Stimulated activated CD4-positive, alpha-beta T cell treated with anti-CD3 and anti-CD28 coated beads, TNF-alpha, amount 100 ng/mL, for 24 hours (primary cell): ENCODE measurements at places on chromosomes 1 and 21.

GRCh38 chr1:186618401-186619170, 61.6 kb downstream of the PTGS2 start:
- no peak for DNase-seq

DNA sequence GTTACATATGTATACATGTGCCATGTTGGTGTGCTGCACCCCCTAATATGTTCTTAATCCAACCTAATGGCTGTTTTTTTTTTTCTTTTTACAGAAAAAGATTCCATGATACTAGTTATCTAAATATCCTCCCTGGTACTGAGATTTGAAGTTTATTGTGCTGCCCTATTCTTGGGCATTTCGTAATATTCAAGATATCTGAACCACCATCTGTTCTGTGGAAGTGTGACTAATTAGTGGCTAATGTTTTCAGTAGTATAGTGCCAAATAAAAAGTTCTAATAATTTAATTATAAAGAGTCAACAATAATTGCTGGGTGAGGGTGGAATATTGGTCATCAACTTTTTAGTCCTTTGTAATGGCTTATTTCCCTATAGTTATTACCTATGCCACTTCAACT, 217.5 kb downstream of the GABPA start:
- DNase-seq, result no peak

GRCh38 chr1:213598263-213598662, 389.5 kb upstream of the PROX1 start:
- no peak for DNase-seq

DNA sequence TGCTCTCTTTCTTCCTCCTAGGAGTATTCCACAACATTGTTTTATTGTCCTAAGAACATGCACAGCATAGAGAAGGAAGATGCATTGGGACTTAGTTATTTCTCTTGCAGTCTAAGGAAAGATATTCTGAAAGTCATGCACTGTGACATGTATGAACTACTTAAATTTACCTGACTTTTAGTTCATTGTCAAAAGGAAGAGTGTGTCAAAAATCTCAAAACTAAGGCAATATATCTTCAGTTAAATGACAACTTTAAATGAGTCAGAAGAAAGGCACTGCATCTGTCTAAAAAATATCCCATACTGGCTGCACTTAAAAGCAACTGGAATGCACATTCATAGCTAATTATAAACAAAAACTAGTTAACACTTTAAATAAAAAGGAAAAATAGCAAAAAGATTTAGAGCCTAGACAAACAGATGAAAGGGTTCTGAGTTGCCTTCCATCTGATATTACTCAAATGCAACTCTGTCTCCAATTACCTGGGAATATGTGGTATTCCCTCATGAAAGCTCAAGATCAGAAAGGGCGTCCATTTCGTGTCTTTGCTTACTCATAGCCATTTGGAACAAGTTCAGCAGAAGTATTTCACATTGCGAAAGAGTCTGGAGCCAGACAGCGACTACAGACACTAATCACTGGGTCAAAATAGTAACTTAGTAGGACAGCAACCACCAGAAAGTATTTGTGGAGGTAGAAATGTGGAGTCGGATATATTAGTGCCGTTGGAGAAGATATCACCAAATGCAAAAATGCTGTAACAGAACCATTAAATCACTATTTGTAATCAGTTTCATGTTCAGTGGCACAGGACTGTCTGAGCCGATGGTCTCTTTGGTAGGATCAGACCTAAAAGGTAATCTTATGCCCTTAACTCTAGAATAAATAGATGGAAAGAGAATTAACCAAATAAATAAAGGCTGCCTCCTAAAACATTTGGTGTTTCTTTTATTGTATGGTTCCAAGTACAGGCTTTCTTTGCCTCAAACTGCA, 225.7 kb downstream of the GREM2 start:
- no peak for DNase-seq

GRCh38 chr1:176033881-176034280, 173.2 kb downstream of the COP1 start:
- no peak for DNase-seq

- no peak for DNase-seq
Measured at GRCh38 chr1:241077386-241078147, 279.4 kb downstream of the RGS7 start.

DNA sequence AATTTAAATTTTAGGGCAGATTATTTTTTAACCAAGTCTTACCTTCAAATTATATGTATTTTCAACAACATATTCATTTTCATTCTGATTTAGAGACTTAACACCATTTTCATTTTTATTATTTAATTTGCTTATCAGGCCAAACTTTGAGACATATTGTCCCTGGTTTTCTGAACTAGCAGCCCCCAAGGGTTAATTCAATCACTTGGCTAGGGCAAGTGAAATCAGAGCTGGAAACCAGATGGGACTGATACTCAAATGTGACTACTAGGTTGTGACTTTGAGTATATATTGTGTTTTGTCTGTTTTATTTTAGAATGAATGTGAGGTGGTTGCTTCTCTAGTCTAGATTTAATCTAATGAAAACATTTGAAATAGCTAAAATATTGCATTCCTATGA, 198.9 kb upstream of the PTGFR start:
- no peak for DNase-seq

DNA sequence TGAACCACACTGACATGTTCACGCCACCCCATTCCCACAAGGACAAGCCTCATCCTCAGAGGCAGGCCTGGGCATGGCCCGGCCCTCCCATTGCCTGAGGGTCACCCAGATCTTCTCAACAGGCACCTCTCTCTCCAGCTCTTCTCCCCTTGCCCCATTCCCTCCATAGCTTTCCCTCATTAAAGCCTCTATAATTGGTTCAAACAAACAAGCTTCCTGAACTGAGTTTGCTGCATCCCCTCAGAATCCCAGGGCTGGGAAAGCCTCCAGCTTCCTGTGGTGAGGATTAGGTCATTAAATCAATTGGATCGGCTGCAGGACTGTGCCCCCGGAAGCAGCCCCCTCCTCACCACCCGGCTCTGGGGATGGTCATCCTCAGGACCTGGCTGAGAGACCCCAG, 18.9 kb downstream of the CTNNBIP1 start:
- DNase-seq, result no peak

DNA sequence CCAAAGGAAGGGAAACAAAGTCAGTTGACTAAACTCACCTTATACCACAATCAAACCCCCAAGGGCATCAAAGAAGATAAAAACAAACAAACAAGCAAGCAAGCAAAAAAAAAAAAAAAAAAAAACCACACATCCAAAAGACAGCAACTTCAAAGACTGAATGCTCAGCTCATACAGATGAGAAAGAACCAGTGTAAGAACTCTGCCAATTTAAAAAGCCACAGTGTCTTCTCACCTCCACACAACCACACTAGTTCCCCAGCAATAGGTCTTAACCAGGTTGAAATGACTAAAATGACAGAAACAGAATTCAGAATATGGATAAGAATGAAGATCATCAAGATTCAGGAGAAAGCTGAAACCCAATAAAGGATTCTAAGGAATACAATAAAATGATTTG, 193.4 kb downstream of the FAF1 start:
- DNase-seq, result no peak

- no peak for DNase-seq
Measured at GRCh38 chr1:46523496-46524353, 27.7 kb downstream of the KNCN start.

DNA sequence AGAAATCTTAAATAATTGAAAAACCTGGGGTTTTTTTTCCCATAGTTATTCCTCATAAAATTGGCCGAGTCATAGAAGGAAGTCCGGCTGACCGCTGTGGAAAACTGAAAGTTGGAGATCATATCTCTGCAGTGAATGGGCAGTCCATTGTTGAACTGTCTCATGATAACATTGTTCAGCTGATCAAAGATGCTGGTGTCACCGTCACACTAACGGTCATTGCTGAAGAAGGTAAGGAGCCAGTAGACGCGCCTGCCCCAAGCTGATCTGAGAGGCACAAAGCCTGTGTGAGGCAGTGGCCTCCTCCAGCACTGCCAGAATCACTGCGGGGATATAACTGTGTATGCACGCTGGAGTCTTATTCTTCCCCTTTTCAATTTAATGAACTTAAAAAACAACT, 100.3 kb downstream of the PHTF1 start:
- no peak for DNase-seq

DNA sequence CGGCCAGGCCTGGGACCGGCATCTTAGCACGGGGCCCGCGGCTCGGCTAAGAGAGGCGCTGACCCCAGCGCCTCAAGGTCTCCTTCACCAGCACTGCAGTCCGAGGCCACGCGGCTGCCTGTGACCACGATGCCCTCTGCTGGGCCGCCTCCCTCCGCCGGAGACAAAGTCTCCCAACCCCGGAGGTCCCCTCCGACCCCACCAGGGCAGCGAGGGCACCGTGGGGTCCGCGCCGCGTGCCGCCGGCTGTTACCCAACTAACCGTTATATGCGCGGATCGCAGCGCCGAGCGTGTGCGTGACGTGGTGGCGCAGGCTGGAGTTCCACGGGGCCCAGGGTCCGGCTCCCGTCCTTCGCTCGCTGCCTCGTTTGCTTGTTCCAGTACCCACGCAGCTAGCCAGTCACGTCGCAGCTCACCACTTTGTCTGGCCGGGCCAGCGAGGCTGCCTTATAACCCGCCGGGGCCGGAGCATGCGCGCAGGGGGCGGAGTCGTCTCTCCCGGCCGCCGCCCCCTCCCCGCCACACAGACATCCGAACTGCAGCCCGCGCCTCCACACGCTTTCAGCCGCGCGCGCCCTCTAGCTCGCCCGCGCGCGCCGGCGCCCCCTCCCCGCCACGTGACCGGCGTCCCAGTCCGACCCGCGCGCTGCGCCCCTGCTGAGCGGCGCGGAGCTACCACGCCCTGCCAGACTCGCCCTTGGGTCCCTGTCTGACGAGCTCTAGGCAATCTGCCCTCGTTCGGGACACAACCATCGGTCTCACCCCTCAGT, at the start of gene SLC16A1:
SLC16A1 (minus strand) TSS at position 424 of the 771 bp plus-strand sequence. CDS start 26,888 bp downstream, outside the sequence.
- DNase-seq, result peak; percentile 79

- no peak for DNase-seq
Measured at GRCh38 chr1:233873666-233874065, 30.8 kb upstream of the SLC35F3 start.

DNA sequence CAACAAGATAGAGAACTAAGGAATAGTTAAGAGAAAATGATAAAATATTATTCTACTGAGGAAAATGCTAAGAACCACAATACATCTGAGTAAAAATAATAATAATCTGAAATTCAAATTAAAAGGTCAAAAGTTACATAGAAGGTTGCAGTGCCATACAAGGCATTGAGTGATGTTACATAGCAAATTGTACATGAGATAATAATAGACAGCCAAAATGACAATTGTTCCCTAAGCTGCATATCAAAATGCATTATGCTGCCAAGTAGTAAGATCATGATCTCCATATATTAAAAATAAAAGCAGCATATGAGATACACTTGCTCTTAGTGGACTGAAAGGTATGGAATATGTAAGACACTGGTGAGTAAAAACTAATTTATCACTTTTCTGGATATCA, 547.7 kb downstream of the KCNT2 start:
- no peak for DNase-seq

DNA sequence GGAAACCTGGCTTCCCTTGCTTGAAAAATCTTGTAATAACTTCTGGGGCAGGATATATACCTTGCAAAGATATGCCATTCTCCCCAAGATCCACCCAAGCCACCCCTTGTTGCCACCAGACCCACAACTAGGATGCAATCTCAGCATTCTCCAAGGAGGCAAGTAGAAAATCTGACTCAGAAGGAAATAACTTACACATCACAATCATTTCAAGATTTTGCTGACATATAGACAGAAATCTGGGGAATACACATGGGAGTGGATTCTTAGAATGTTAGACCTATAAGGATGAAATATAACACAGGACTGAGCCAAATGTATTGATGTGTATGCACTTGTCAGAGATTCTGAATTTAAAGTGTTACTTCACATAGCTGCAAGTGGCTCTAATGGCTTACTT, 14.8 kb upstream of the ZDHHC18 start:
- no peak for DNase-seq

DNA sequence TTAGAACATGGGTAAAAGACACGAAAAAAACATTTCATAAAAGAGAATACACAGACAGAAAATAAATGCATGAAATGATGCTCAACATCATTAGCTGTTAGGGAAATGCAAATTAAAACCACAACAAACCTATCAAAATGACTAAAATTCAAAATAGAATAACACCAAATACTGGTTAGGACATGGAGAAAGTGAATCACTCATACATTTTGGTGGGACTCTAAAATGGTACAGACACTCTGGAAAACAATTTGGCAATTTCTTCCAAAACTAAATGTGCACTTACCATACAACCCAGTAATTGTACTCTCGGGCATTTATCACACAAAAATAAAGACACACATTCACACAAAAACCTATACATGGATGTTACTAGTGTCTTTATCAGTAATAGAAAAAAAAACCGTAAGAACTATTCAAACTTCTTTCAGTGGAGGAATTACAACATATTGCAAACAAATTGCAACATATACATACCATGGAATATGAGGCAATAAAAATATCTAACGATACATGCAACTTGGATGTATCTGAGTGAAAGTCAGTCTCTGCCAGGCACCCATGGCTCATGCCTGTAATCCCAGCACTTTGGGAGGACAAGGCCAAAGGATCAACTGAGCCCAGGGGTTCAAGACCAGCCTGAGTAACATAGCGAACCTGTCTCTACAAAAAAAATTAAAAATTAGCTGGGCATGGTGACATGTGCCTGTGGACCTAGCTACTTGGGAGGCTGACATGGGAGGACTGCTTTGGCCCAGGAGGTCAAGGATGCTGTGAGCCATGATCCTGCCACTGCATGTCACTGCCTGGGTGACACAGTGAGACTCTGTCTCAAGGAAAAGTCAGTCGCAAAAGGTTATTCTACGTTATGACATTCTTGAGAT, 19.6 kb downstream of the HSF2BP start:
- DNase-seq, result no peak

DNA sequence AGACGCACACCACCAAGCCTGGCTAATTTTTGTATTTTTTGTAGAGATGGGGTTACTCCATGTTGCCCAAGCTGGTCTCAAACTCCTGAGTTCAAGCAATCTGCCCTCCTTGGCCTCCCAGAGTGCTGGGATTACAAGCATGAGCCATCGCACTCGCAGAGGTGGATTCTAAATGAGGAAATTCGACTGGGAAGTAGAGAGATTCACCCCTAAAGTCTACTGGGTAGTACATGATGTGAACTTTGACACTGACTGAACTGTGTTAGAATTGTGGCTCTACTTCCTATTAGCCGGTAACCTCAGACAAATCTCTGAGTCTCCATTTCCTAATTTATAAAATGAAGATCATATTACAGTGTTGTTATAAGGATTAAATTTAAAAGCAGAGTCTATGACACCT, 276.0 kb upstream of the NR5A2 start:
- no peak for DNase-seq
